ENCODE measurements at places on chromosomes 4 and X. TPM values are rescaled to one million over a fixed set of nuclear protein-coding genes. Genes with fewer than 3 reads are reported as not detected.

TKTL2 gene
- total RNA-seq, result not detected

HTATSF1 gene
- 44.5 TPM for total RNA-seq

CHRDL1 gene
- total RNA-seq, result 11.1 TPM

PNMA3 gene
- 5.8 TPM for total RNA-seq

IL1RAPL2 gene
- total RNA-seq, result 0.07 TPM

PHOX2B gene
- total RNA-seq, result not detected

DNA sequence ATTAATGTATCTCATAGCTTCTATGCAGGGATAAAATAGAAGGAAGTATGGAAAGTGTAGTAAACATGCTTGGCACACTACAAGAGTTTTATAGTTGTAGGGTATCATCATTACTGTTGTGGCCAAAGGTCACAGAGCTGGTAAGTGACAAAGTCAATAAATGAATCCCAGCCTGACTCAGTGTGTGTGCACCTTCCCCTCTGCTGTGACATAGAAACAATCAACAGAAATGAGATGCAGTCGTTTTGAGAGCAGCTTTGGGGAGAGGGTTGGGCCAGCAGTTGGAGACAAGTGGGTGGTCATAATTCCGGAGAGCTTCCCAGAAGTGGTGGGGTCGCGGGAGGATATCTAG lies 82.4 kb upstream of the RBPJ start:
- peak overlapping the region; percentile 10 for H3K4me3 ChIP-seq
- H3K27me3 ChIP-seq, result no peaks in the 10 kb centered on the region
- no peak for DNase-seq
- H3K27ac ChIP-seq, result peak overlapping the region; percentile 38

GRCh38 chrX:45815441-45815840 lies 614.8 kb upstream of the DIPK2B start:
- peaks cover 41% of the 10 kb centered on the region for H3K36me3 ChIP-seq
- peaks cover 35% of the 10 kb centered on the region for H3K4me1 ChIP-seq
- H3K27me3 ChIP-seq, result no peaks in the 10 kb centered on the region
- peak overlapping the region; percentile 34 for H3K27ac ChIP-seq
- no peak for DNase-seq
- H3K4me3 ChIP-seq, result no peak overlapping the region

DNA sequence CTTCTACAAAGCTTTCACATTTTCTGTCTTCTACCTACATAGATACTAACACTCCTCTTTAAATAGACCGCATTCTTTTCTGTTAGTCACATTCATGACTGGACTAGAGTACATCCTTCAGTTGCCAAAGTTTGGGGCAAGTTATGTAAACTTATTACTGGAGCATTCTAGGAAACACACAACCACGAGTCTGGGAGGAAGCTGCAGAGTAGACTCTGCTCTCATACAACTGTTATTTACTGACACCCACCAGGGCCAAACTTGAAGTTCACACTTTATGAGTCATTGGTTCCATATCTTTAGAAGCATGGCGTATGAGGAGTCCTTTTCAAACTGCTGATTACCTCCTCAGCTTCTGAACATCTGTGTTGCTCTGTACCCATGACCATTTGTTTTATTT lies 87.0 kb downstream of the RNF150 start:
- no peaks in the 10 kb centered on the region for H3K4me1 ChIP-seq
- no peak overlapping the region for H3K4me3 ChIP-seq
- H3K27me3 ChIP-seq, result no peaks in the 10 kb centered on the region
- H3K36me3 ChIP-seq, result peaks cover 15% of the 10 kb centered on the region
- no peak overlapping the region for H3K27ac ChIP-seq

- no peak overlapping the region for H3K27ac ChIP-seq
- H3K27me3 ChIP-seq, result no peaks in the 10 kb centered on the region
- H3K4me1 ChIP-seq, result peaks cover 31% of the 10 kb centered on the region
- no peak for DNase-seq
- H3K4me3 ChIP-seq, result no peak overlapping the region
These were observed 79.1 kb downstream of the NYX start for GRCh38 chrX:41526271-41526670.

GRCh38 chrX:141175786-141176185 lies 1.1 kb downstream of the LDOC1 start:
- DNase-seq, result no peak
- peak overlapping the region; percentile 72 for H3K4me3 ChIP-seq
- H3K36me3 ChIP-seq, result peaks cover 15% of the 10 kb centered on the region
- peaks cover 8% of the 10 kb centered on the region for H3K4me1 ChIP-seq
- H3K27me3 ChIP-seq, result peaks cover 3% of the 10 kb centered on the region

DNA sequence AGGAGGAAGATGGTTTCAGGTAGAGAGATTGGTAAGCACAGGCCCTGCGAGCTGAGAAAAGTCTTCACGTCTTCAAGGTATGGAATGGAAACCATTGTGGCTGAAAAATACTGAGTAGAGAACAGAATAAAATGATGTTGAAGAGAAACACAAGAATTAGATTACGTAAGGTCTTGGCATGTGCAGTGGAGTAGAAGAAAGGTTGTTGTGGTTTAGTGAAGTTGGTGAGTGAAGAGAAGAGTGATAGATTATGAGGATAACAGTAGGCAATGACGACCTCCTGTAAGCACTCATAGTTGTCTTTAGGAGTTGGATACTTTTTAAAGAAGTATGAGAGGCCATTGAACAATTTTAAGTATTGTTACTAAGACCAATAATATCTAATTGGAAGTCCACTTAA lies 642.6 kb downstream of the PCDH7 start:
- H3K27ac ChIP-seq, result no peak overlapping the region
- DNase-seq, result no peak
- no peaks in the 10 kb centered on the region for H3K27me3 ChIP-seq
